HepG2 (cell line): ENCODE measurements at places on chromosomes 5 and 9. TPM values are rescaled to one million over a fixed set of nuclear protein-coding genes. Genes with fewer than 3 reads are reported as not detected.

SLC34A1 gene
- 0.20 TPM in 1 of 2 replicates, not detected in the other for total RNA-seq

DNA sequence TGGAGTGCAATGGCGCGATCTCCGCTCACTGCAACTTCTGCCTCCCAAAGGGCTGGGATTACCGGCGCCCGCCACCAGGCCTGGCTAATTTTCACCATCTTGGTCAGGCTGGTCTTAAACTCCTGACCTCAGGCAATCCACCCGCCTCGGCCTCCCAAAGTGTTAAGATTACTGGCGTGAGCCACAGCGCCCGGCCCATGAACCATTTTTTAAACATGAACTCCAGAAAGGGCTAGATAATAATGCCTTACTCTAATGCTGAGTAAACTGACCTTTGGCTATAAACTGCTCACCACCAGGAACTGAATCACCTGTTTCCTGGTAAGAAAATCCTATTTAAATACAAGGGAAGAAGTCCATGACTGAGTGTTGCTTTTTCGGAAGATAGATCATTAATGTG lies 23.2 kb upstream of the DAB2 start:
- DNase-seq: peak; percentile 41

CAVIN4 gene
- 0.53 and 1.00 TPM in 2 replicates for total RNA-seq

DNA sequence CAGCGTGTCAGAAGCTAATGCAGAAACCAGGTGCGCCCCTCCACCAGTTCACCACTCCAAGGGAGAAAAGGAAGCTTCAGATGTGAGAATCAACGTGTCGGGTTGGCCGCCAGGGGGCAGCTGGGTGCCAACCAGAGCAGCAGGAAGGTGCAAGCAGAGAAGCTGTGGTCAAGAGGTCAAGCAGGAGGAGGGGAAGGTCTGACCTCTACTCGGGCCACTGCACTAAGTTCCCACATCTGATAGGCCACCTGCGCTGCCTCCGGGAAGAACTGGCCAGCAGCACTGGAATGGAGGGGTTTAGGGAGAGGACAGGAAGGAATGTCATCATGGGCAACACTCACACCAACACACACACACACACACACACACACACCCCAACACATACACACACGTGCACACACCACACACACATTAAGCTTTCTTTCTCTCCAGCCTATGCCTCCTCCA lies 31.4 kb downstream of the ANXA6 start:
- DNase-seq: peak; percentile 68

- no peak for DNase-seq
Observed at GRCh38 chr5:135878156-135878620, 17.5 kb downstream of the IL9 start.

- DNase-seq: peak; percentile 89
Observed at GRCh38 chr9:83526901-83527300, 11.3 kb downstream of the FRMD3 start.

ZNF484 gene
- 7.2 and 13.5 TPM in 2 replicates for total RNA-seq

PDE6A gene
- total RNA-seq: not detected in 2 replicates

NUTM2F gene
- total RNA-seq: 0.07 and 0.09 TPM in 2 replicates

DNA sequence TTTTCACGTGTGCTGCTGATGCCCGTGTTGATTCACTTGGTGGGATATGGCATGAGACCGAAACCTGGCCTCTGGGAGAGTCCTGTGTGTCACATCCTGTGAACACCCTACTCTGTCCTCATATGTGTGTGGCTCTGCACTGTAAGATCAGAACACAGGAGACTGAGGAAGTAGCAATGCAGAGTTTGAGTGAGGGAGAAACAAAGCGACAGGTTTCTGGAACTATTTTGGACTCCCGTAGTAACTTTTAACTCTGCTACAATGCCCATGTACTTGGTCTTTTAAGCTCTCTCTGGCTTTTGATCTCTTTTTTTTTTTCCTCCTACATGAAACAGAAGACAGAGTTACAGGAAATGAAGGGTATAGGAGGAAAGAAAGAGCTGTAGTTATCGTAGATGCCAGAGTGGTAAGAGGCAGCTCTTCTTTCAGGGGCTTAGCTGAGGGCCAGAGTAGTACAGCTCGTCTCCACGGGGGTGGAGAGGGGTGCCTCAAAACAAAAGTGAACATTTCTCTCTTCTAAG lies 26.6 kb downstream of the GRAMD2B start:
- no peak for DNase-seq

DNA sequence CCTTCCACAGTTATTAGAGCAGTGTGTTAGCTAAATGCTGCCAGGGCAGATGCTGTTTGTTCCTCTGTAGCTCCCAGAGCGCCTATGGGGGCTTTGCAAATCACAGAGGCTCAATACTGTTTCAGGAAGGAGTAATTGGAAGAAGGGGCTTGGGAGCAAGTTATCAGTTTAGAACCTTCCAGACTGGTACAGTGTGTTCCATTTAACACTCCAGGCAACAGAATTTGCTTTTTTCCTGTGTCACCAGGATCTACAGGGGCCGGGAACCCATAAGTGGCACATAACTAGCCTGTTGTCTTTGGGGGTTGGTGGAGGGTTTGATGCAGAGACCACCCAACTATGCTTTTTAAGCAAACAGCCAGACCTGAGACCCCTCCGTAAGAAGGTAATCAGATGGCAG lies 307.3 kb upstream of the KCNN2 start:
- no peak for DNase-seq

GHR gene
- total RNA-seq: not detected in 2 replicates

- no peak for DNase-seq
Observed at GRCh38 chr9:130017076-130017475, 25.9 kb downstream of the FNBP1 start.

STPG3 gene
- total RNA-seq: not detected in 2 replicates

PCDHB2 gene
- total RNA-seq: 3.6 and 7.1 TPM in 2 replicates

DNA sequence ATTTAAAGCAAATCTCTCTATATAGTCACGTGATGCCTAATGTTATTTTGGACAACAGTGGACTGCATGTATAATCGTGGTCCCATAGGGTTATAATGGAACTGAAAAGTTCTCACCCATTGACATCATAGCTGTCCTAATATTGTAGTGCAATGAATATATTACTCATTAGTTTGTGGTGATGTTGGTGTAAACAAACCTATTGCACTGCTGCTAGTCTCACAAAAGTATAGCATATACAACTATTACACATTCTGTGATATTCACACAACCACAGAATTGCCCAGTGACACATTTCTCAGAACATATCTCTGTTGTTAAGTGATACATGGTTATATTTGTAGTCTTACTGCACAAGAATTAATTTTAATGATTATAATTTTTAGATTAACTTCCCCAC lies 37.7 kb downstream of the IPO11 start:
- DNase-seq: no peak

DNA sequence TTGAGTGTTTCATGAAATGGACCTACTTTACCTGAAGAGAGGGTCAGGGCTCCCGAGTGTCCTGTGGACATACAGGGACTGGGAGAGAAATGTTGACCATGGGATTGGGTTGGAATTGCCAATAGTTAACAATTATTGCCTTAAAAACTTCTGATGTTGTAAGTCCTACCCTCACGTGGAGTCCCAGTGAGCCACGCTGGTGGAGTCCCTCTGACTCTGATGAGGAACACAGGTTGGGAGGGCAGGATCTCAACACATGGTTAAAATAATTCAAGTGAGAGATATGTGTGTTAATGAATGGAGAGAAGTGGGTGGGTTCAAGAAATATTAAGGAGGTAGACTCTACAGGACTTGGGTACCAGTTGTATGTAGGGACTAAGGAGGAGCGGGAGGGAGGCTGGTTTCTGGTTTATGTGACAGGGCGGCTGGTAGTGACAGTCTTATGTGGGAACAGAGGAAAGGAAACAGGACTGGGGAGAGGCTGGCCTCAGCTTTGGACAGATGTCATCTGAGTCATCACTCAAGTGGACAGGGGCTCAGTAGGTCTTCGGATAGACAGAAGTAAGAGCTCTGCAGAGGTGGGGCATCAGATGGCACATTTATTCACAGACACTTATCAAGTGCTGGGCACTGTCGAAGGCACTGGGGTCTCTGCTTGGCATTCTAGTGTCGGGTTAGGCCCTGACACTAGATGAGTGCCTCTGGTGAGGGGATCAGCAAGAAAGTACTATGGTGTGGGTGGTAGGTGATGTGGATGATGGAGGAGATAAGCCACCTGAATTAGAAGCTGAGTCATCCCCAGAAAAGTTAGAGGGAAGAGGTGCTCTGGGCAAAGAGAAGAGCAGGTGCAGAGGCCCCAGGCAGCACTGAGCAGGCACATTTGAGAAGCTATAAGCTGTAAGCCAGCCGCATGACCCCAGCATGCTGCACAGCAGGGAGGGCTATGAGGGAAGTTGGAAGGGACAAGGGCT lies 27.2 kb downstream of the MAML1 start:
- no peak for DNase-seq

DNA sequence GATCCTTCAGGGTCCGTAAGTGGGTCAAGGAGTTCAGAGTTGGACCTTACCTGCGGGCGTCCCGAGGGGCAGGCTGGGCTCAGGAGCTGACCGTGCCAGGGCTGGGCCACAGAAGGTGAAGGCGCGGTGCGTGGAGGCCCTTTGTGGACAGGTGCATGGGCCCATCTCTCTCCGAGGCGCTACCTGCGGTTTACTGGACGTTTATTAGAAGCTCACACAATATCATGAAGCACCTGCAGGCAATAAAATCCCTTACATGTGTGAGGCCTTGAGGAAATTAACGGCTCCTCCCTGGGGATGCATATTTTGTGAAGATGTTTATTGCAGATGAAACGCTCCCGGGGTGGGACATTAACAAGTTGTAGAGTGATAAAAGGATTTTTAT lies 79.8 kb upstream of the LMX1B start:
- DNase-seq: no peak

FOXD1 gene
- total RNA-seq: 0.04 TPM in 1 of 2 replicates, not detected in the other

DNA sequence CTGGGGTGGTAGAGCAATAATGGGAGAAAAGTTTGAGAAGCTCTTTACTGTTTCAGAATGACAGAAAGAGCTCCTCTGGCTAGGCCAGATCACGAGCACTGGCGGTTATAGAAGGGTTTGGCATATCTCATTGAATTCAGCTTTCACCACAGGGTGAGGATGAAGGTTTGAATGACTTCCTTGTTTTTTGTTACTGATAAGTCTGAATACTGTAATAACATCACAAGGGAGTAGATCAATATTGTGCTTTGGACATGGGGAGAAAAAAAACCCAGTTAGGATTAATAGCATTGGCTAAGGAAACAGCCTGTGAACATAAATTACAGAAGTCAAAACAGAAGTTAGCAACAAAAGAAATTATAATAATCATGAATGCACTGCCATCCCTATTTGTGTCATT lies 9.4 kb downstream of the PHAX start:
- no peak for DNase-seq

DNA sequence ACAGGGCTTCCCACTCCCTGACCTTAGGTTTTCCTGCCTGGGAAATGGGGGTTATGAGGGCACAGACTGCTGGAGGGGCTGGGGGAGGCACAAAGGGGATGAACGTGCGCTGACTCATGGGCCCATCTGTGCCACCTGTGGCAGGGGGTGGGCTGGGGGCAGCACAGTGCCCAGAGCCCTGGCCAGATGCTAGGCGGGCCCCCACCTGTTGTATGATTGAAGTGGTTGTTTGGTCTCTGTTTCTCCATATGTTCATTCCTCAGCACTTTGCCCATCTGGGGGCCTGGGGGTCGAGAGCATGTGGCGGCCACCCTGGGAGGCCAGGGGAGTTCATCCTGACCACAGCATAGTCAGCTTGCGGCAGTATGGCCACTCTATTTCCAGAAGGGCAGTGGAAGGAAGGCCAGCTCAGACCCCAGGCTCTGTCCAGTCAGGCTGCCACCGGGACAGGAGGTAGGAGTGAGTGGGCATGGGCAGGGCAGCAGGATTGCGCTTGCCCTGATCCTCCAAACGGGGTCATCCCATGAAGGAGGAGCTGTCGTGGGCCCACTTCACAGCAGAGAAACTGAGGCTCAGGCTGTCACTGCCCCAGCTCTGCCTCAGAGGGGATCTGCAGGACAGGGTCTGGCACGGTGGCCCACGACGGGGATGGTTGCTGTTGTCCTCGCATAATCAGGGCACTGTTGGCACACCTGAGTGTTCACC lies 841 bp upstream of the NINJ1 start:
- DNase-seq: no peak

CDH9 gene
- 0.24 TPM in 1 of 2 replicates, not detected in the other for total RNA-seq
